ENCODE measurements at places on chromosomes 7 and 10.

- DNase-seq: no peak
These were observed 4.6 kb downstream of the INPP5A start for GRCh38 chr10:132542086-132542775.

- DNase-seq: peak; percentile 74
These were observed 9.5 kb downstream of the RNF32 start for GRCh38 chr7:156650042-156650441.

DNA sequence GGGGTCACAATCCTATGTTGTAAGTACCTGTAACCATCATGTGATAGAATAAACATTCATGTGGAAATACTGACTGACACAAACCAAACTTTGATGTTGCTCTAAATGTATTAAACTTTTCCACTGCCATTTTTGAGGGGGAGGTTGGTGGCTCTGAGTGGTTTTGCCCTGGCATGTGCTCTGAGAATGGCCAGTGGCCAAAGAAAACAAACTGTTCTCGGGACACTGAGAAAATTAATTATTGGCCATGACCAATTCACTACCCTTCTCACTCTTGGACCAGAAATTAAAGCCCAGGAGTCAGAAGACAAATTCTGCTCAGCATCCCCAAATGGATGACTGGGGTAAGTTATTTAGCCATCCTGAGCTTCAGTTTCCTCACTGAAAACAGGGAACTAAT is 195.9 kb downstream of the XPNPEP1 start:
- DNase-seq: no peak

DNA sequence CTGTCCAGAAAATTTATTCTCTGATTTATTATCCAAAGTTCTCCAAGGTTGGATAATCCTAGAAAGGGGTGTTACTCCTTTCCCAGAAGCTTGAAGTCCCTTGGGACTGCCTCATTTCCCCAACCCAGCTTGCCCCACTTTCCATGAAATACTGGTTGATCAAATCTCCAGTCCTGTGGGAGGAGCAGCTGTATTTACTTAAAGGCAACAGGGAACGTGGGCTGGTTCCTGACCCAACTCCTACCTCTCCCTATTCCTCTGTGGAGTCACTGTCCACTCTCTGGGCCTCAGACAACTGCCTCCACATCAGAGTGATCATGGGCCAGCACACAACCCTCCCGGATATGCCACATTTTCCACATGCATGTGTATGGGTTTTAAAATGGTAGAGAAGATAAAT is 166.2 kb upstream of the PRR15 start:
- DNase-seq: no peak

DNA sequence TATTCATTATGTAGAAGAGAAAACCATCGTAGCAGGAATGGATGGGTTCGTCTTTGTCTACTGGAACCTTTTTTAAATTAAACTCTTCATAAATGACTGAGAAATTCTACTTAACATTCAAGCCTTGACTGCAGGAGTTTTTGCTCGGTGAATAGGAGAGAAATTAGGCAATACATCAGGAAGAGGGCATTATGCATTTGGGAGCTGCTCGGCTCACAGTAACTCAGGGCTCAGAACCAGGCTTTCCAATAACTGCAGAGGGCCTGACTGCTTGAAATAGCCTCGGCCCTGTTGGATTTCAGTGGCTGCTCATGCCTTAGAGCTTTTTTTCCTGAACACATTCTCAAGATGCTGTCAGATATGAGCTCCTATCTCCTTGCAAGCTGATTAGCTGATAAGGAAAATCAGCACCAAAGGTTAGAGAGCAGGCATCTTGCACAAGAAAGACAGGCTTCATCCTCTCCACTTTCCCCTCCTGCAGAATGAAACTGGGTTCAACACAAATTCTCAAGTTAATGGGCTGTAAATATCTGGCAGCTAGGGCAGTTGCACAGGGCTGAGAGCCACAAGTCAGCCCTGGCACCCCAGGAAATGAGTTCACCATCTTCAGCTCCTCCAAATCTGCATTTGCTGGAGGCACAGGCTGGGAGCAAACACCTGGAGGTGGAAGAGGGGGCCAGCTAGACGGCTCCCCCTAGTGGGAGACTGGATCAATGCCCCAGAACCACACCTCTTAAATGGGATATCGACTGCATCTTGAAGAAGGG is 24.3 kb downstream of the TECTB start:
- peak; percentile 56 for DNase-seq

GRCh38 chr7:34928052-34928451 is 109.2 kb downstream of the DPY19L1 start:
- peak; percentile 64 for DNase-seq

DNA sequence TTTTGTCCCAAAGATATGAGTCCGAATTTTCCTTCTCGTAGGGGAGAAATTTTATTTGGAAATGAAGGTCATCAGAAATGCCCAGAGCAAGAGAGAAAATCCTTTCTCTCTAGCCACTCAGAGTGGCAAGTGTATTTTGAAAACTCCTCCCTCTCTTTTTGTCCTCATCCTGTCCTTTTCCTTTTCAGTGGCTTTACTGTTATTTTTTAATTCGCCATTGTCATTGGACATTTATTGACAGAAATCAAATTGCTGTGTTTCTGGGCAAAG is 39.6 kb downstream of the TET1 start:
- DNase-seq: peak; percentile 33

DNA sequence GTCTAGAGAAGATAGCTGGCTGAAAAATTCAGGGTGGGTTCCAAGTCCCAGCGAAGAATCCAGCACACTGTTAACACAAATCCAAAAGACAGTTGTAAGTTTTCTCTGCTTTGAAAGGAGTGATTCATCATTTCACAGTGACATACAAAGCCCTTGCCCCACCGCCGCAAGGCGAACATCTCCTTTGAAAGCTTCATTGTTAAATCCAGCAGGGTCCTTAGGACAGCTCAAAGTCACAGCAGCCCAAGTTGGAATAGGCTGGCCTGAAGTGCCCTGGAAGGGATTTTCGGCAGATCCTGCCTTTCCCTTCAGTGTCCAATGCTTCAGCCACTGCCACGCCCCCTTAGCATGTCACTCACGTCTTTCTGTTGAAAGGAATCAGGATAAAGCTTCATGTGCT is 526.1 kb downstream of the CALN1 start:
- DNase-seq: no peak

DNA sequence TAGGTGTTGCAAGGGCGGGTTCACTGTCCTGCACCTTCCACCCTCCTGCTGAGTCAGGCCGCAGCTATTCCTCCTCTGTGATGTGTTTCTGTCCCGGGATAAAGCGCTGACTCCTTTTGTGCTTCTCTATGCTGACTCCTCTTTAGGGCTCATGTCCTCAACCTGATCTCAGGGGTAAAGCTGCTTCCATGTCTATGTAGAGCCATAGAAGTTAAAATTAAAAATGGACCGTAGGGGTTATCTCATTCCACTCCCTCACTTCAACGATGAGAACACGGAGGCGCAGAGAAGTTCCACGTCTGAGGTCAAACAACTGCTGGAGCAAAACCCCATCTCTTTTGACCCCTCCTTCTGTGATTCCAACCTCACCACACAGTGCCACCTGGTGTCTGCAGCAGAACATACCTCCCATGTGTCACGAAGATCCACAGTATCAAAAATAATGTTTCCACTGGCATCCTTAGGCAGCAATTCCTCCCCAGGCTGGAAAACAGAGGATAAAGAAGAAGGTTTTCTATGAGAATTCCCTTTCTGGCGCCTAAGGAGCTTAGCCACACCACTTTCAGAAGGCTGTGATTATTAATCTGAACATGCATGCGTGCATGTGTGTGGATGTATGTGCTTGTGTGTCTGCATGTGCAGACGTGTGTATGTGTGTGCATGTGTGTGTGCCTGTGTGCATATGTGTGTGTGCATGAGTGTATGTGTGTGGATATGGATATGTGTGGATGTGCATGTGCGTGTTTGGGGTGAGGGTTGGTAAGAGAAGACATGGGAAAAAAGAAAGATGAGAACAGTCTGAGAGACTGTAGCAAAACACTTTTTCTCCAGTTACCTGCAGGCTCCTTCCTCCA is 81.2 kb upstream of the UCN3 start:
- DNase-seq: peak; percentile 64

DNA sequence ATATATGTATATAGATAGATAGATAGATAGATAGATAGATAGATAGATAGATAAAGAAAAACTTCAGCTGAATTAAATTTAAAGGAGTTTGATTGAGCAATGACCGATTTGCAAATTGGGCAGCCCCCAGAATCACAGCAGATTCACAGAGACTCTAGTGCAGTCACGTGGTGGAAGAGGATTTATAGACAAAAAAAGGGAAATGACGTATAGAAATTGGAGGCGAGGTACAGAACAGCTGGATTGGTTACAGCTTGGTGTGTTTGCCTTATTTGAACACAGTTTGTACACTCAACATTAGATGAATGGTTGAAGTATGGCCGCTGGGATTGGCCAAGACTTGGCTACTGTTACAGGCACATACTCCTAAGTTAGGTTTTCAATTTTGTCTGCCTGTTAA is 8.2 kb upstream of the PODXL start:
- DNase-seq: no peak

GRCh38 chr10:61486738-61487396 is 33.7 kb upstream of the TMEM26 start:
- DNase-seq: no peak

- no peak for DNase-seq
These were observed 14.0 kb upstream of the ENTPD1 start for GRCh38 chr10:95741807-95742467.

DNA sequence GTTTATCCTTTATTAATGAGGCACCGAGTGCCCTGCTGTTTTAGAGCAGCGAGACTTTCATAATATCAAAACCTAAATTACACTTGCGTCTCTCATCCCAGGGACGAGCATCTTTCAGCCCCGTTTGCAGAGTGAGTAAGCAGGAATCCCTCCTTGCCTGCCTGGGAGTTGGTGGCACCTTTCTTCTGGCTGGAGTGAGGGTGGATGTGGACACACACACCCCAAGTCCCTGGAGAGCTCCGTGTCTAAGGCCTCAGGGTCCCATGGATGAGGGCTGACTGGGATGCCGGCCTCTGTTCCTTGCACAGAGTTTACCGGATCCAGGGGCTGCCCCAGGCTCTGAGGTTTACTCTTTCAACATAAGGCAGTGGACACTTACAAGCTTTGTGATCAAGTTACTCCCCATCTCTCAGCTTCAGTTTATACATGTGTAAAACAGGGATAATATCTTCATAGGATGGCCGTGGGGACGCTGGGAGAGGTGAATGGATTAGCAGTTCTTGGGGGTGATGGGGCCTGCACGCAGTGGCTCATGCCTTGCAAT is 24.5 kb downstream of the POLL start:
- no peak for DNase-seq

GRCh38 chr10:116978901-116979300 is 26.1 kb downstream of the SHTN1 start:
- no peak for DNase-seq

DNA sequence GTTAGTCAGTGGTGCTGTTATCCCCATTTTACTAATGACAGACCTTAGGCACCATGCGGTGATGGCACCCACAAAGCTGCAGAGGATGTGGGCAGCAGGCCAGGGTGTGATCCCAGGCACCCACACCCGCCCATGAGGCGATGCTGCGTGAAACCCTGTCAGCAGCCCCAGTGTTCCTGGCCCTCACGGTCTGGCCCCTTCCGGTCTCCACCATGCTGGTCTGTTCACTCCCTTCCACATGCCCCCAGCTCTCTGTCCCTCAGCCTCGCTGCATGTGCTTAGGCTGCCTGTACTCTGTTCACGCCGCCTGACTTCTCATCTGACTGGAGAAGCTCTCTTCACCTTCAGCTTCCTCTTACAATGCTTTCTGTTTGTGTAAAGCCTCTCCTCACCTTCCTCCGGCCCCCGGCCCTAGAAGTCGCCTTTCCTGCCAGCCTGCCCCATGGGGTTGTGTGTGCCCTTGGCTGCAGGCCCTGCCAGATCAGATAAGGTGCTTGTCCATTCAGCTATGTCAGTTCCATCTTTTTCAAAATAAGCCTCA is 17.6 kb upstream of the ORAI2 start:
- no peak for DNase-seq

GRCh38 chr7:98619450-98620321 is 2.6 kb downstream of the NPTX2 start:
- DNase-seq: peak; percentile 34

GRCh38 chr7:106312099-106312871 is 27.5 kb upstream of the NAMPT start:
- DNase-seq: no peak

GRCh38 chr10:131928248-131929095 is 27.7 kb downstream of the PPP2R2D start:
- no peak for DNase-seq

Data from ACHN (cell line).